ENCODE measurements at places on chromosomes 5 and 9. TPM values are rescaled to one million over a fixed set of nuclear protein-coding genes. Genes with fewer than 3 reads are reported as not detected.

Gene TSLP
- 0.28 TPM for total RNA-seq

Gene B4GALT1
- 8.8 TPM for total RNA-seq

DNA sequence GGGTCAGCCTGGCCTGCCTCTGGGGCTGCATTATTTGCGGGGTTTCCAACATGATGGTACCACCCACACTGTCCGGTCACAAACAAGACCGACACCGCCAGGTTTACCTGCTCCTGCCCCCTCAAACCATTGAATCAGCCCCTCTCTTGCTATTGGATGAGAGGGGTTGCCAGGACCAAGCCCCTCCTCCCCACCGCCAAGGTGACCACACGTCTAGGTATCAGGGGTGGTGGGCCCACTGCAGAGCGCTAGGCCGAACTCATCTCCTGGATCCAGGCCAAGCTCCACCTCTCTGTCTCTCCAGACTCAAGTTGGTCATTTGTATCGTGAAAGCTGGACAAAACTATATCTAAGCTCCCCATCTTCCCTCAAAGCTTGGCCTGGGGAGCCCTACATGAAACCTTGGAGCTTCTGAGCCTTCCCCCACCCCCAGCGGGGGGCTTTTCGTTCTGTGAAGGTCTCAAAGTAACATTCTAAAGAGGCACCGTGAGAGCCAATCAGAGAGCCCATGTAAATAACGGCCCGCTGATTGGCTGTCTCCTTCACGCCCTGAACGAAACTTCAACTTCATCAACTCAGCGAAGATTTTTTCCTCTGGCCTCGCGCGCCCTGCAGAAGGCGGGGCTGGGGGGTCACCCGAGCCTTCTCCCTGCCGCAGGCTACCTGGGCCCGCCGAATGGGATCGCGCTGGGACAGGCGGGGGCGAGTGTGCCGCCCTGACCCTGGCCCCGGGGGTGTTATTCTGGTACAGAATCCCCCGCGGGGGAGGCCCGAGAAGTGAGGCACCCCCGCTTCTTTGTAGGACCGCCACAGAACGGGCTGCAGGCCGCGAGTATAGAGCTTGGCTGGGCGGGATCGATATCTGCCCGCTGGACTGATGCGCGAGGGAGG lies 49.6 kb upstream of the PSD2 start:
- peak; percentile 67 for DNase-seq

GRCh38 chr9:87381050-87381711 lies 116.5 kb upstream of the DAPK1 start:
- DNase-seq: peak; percentile 18

DNA sequence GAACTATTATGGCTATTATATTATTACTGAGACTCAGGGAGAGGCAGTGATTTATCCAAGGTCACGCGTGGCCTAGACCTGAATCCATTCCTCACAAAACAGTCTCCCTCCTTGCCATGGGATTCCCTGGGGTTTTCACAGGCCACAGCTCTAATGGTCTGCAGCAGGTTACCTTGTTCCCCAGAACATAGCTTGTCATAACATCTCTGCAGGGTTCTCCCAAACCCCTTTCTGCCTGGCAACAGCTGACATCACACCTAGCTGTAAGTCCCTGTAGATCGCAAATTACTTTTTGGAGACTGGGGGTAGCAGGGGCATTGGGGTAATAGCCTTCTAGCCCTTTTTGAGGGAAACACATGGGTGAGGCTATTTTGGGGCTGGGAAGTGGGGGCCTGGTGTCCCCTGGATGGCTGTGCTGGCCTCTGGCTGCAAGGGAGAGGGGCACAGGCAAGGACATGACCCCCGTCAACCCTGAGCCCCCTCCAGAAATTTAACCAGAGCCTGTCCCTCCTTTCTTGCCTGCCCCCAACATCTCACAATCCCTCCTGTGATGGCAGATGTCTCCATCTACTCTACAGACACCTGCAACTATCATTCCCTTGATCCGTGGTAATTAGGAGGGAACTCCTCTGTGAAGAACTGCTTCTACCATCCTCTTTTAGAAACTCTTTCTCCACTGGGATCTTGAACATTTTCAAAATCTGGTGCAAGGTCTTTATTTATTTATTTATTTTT lies 1.3 kb downstream of the CD74 start:
- DNase-seq: peak; percentile 16

- DNase-seq: no peak
Observed at GRCh38 chr5:94180761-94181160, 437.6 kb downstream of the KIAA0825 start.

- DNase-seq: peak; percentile 99
Observed at GRCh38 chr5:151696470-151697061, 9.9 kb upstream of the SPARC start.

- peak; percentile 22 for DNase-seq
Observed at GRCh38 chr9:106716820-106717219, 146.1 kb upstream of the ZNF462 start.

DNA sequence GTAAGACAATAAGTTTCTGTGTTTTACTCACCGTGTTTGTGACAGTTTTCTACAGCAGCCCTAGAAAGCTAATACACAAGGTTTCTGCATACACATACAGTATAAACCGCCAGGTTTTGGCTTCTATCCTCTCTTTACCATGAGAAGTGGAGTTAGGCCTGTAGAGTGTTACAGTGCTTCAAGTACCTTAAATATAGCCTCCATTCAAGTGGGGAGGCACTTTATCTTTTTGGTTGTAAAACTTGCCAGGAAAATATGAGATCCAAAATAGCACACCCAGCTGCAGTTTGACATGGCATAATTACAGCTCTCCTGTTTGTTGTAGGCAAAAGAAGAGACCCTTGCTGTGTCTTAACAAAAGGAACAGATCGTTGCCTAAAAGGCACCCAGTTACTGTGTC lies 90.3 kb upstream of the PTPN3 start:
- no peak for DNase-seq
